ENCODE measurements at places on chromosomes 16 and 17.
A peak's percentile ranks its signal among the peaks of the same experiment; 100 is the strongest.

GRCh38 chr17:41869426-41869825, 4.2 kb upstream of the KLHL11 start:
- DNase-seq = no peak

GRCh38 chr17:58121925-58122324, 26.3 kb upstream of the OR4D1 start:
- DNase-seq = peak; percentile 35

GRCh38 chr16:1535391-1536291, 2.2 kb downstream of the TMEM204 start:
- no peak for DNase-seq

- DNase-seq = no peak
Observed at GRCh38 chr17:64074704-64075426, 54.4 kb upstream of the ICAM2 start.

GRCh38 chr17:42878123-42878880, 22.3 kb upstream of the G6PC1 start:
- DNase-seq = no peak

DNA sequence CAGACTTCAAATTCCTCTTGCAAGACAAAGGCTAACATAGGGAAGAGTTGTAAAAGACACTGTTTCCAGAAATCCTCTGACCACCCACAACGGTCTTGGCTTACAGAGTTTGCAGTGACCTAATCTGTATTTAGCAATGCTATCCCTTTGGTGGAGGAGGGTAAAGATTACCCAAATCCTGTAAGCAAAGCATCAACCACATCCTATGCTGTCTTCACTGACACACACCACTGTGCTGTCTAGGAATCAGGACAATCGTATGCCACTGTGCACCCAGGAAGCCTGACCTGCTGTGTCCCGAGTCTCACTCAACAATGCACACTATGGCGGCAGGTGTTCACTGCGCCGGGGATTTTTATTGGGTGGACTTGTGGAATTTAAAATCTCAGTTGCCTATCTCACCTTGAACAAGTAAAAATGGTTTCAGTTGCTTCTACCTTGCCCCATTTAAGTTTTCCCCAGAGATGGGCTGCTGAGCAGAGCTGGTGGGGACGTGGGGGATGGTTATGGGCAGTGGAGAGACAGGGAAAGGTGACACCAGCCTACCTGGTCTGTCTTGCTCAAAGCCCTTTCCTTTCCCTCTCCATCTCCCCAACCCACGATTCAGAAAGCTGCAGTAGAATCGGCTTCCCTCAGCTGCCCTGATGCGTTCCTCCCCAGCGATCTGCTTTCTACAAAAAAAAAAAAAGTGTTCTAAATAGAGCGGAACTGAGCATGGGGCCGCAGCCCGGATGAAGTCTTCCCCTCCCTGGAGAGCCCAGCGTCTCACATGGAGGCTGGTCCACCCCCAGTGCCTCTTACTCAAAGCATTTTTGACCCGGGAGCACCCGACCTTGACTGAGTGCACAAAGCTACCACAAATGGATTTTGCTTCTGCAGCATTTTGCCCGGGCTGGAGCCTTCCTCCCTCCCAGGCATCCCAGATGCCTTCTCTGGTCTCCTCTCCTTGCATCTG, 271.5 kb downstream of the SOX9 start:
- no peak for DNase-seq

- no peak for DNase-seq
Observed at GRCh38 chr17:65572581-65573281, 11.3 kb upstream of the AXIN2 start.

DNA sequence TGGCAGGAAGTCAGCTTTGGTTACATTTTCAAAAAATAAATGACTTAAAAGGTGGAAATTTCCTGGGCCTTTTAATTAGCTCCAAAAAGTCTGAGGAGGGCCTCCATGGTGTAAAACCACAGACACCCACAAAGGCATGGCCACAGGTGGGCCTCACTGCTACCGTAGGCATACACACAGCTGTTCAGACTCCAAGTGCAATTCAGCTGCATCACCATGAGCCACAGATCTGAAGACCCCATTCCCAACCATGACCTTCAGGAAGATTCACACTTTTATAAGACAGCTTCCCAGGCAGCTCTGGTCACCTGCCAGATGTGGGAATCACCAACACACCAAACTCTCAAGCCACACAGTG, 20.6 kb downstream of the CSNK2A2 start:
- DNase-seq = no peak

- DNase-seq = no peak
Observed at GRCh38 chr16:81500833-81501521, 56.4 kb downstream of the CMIP start.

DNA sequence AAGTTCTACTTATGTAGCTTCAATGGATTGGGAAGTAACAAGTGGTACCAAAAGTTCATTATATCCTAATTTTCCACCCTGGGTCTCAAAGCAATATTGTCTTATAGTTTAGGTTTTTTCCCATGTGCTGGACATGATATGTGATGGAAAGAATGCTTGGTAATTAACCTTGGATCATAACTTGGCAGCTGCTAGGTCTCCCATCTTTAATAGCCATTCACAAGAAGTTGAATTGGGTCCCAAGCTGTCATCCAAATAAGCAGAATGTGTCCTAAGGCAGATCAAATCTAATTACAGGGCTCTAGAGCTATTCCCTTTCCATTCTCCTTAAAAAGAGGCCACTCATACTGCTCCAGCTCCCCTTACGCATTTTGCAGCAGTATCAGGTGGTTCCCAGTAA, 44.7 kb upstream of the KCNJ16 start:
- DNase-seq = peak; percentile 77

DNA sequence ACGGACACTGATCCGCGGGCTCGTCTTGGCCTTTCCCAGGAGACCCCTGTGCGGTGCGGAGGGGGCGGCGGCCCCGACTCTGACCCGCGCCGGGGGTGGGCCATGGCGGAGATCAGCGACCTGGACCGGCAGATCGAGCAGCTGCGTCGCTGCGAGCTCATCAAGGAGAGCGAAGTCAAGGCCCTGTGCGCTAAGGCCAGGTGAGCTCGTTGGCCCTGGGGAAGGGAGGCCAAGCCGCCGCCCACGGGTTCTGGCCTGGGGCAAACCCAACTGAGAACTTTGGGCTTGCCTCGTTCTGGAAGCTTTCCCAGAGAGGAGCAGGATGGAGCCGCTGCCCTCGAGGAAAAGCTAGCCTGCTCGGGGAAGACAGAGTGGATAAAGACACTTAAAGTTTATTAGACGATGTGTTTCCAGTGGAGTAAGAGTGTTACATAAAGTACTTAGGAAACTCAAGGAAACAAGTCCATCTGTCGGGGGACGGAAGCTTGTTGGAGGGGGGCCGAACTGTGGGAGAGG, 540 bp downstream of the PPP4C start:
- DNase-seq = no peak

DNA sequence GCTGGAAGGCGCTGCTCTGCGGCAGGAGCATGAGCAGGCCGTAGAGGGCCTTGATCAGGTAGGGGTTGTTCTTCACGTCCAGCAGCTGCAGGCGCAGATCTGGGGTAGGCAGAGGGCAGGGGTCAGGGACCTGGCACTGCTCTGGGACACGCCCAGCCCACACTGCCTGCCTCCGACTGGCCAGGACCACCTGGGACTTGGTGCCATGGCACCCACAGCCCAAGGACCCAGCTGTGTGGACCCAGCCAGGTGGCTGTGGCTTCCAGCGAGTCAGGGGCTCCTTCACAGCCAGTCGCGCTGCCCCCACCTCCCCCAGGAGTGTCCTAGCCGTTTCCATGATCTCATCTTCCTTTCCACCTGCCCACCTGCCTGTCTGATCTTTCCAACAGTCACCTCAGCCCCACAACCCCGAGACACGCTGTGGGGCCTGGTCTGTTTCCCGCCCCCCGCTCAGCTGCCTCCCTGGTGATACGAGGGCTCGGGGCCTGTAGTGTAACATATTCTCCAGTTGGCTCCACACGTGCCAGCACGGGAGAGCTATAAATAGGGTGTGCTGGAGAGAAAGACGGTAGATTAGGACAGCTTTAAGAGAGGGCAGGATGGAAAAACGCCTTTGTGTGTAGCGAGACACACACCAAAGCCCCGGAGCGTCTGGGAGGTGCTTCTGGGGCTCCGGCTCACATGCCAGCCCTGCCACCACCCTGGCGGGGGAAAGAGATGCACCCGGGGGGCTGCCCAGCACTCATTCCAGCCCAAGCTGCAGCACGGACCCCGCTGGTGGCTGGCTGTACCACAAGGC, 7.2 kb upstream of the MTSS2 start:
- no peak for DNase-seq

GRCh38 chr17:67293251-67294203, 48.5 kb upstream of the HELZ start:
- peak; percentile 0 for DNase-seq

DNA sequence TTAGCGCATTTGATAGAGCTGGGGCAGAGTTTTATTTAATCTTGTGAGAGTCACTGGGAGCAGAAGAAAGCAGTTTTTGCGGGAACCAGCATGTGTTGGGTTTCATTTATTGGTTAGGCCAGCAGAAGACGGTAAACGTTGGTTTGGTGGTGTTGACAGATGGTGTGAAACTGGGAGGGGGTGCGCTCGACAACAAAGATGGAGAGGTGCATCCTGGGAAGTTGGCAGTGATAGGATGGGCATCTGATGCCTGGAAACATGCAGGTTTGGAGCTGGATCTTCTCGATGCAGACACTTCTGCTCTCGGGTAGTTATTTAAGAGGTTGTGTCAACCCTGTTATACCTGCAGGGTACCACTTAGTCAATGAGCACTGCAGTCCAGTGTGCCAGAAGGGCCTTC, 24.9 kb upstream of the CLEC18A start:
- no peak for DNase-seq

DNA sequence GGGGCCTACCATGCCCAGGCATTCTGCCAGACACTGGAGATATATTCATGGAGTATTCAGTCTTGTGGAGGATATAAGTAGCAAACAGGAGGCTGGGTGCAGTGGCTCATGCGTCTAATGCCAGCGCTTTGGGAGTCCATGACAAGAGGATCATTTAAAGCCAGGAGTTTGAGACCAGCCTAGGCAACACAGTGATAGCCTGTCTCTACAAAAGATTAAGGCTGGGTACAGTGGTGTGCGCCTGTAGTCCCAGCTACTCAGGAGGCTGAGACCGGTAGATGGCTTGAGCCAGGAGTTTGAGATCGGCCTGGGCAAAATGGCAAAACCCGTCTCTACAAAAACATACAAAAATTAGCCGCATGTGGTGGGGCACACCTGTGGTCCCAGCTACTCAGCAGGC, 37.7 kb upstream of the CDH3 start:
- no peak for DNase-seq

DNA sequence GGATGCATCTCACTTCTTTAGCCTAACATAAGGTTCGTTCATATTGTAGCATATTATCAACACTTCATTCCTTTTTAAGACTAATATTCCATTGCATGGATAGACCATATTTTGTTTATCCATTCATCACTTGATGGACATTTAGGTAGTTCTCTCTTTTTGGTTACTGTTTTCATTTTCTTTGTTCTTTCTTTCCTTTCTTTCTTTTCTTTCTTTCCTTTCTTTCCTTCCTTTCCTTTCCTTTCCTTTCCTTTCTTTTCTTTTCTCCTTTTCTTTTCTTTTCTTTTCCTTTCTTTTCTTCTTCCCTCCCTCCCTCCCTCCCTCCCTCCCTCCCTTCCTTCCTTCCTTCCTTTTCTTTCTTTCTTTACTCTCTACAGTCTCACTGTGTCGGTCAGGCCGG, 24.2 kb downstream of the PLCG2 start:
- no peak for DNase-seq

GRCh38 chr16:715477-716199, 720 bp downstream of the METRN start:
- DNase-seq = no peak

GRCh38 chr16:85220964-85221731, 108.9 kb upstream of the CIBAR2 start:
- no peak for DNase-seq

DNA sequence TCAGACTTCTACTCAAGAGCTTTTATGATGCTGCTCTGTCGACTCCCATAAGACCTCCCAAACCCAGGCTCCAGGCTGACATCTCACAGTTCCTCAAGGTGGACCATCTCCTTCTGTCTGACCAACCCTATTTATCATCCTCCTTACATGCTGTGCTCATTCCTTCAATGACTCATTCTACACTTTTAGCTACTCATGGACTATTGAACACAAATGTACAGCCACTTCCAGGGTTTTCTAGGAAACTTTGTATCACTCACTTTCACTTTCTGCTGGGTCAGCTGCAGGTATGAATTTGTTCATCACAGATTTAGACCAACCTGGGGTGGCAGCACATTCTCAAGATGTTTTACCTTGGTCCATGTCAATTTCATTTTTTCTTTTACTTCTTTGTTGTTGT, 162.4 kb upstream of the FAM20A start:
- DNase-seq = no peak

- no peak for DNase-seq
Observed at GRCh38 chr17:64470625-64471024, 21.7 kb downstream of the MILR1 start.

DNA sequence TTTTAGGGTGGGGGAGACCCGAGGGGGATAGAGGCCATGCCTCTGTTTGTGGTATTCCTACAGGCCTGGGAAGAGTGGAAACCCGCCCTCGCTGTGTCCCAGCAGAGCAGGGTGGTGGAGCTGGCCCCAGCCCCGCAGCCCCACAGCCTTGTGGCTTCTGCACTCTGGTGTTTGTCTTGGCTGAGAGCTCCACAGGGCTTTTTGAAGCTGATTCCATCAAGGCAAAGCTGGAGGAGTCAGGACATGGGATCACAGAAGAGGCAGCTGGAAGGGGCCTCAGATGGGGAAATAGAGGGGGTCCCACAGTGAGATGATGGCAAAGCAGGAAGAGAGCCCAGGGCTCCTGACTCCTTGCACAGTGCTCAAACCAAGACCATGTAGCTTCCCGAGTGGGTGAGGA, 5.0 kb upstream of the WFIKKN2 start:
- no peak for DNase-seq

- peak; percentile 49 for DNase-seq
Observed at GRCh38 chr16:84952335-84953189, 58.8 kb downstream of the ZDHHC7 start.

GRCh38 chr17:76379646-76380376, 4.6 kb upstream of the SPHK1 start:
- no peak for DNase-seq

- DNase-seq = no peak
Observed at GRCh38 chr16:68362262-68362913, 51.6 kb downstream of the PRMT7 start.

DNA sequence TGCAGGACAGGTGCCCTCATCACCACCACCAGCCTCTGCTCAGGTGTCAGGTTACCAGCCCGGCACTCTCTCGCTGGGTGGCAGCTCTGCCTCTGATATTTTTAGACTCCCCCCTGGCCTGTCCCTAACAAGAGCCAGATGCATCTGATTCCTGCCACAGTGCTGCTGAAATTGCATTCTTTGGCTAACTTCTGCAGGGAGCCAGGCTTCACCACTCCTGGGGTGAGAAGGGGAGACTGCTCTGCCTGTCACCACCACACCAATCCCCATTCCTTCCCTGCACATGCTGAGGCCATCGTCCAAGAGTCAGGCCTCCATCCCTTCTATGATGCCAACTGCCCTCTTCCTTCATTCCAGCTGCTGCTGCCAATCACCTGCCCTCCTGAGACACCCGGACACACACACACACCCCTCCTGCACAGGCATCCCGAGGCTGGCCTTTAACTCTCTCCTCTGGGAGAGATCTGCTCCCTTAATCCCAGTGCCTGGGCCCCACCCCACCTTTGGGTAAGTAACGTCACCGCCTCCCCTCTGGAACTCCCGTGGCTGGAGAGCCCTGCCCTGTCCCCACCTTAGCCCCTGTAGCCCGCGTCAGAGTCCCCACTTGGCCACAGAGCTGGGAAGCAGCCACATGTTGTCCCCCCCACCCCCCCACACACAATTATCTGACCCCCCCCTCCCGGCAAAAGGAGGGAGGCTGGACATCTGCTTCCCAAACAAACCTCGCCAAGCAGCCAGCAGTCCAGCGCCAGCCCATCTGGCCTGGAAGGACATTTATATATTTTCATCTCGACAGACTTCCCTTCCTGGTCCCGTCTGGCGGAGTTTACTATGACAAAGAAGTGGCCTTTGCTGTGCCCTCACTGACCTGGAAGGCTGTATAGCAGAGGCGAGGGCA, 2.8 kb downstream of the EMP2 start:
- DNase-seq = peak; percentile 29
